ENCODE measurements at places on chromosomes 16 and 17. TPM values are rescaled to one million over a fixed set of nuclear protein-coding genes. Genes with fewer than 3 reads are reported as not detected.
A peak's percentile ranks its signal among the peaks of the same experiment; 100 is the strongest.

DNA sequence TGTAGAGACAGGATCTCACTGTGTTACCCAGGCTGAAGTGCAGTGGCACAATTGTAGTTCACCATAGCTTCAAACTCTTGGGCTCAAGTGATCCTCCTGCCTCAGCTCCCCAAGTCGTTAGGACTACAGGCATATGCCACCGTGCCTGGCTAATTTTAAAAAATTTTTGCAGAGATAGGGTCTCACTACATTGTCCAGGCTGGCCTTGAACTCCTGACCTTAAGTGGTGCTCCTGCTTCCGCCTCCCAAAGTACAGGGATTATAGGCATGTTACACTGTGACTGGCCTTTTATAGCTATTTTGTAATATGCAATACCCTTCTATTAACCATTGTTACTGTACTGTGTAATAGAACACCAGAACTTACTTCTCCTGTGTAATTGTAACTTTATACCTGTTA is 139.3 kb upstream of the ZNF267 start:
- no peak for DNase-seq

- DNase-seq: peak; percentile 79
These were observed 14.9 kb upstream of the CBFB start for GRCh38 chr16:67013823-67014633.

DNA sequence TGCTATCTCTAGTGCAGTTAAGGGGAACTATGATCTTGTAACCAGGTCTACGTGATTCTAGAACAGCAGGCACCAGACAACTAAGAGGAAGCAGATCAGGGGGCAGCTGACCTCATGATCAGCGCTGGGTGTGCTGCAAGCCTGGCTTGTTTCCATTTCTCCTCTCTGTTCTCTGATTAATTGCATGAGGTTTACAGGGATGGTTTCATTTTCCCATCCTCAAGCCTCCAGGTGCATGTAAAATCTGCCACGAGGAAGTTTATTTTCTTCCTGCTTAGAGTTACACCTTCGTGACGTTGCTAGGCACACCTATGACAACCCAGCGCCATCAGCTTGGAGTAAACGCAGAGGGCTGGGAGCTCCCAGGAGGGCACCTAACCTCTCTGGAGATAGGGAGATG is 4.3 kb upstream of the NUPR1 start:
- DNase-seq: no peak

DNA sequence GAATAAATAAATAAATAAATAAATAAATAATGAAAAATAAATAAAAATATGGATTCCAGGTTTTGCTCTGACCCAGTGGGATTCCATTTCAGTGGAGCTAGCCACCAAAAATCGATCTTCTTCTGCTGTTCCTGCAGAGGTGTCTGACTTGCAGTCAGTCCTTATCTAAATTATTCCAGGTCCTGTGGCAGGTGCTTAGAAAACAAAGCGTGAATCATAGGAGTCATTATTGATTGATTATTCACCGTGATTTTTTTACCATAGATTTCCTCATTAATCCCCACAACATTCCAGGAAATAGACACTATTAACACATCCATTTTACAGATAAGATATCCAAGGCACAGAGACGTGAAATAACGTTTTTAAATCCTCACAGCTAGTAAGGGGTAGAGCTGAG is 31.5 kb upstream of the ABR start:
- DNase-seq: no peak

- DNase-seq: peak; percentile 62
These were observed 225.3 kb upstream of the COX10 start for GRCh38 chr17:13843862-13844635.

DNA sequence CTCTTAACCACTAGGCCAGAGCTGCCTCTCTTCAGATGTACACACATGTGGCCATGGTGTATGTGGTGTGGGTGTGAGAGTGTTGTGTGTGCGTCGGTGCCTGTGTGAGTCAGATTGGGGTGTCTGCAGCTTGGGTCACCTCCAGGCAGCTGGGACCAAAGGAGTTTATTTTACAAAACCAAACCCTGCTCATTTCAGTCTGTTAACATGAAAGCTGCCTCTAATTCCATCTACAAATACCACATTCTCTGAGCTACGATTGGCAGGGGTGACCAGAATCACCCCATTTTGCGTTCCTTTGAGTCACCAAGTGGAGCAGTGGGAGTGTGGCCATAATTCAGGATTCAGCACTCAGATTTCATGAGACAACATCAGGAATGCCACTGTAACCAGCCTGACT is 105.3 kb downstream of the IRX5 start:
- no peak for DNase-seq

DNA sequence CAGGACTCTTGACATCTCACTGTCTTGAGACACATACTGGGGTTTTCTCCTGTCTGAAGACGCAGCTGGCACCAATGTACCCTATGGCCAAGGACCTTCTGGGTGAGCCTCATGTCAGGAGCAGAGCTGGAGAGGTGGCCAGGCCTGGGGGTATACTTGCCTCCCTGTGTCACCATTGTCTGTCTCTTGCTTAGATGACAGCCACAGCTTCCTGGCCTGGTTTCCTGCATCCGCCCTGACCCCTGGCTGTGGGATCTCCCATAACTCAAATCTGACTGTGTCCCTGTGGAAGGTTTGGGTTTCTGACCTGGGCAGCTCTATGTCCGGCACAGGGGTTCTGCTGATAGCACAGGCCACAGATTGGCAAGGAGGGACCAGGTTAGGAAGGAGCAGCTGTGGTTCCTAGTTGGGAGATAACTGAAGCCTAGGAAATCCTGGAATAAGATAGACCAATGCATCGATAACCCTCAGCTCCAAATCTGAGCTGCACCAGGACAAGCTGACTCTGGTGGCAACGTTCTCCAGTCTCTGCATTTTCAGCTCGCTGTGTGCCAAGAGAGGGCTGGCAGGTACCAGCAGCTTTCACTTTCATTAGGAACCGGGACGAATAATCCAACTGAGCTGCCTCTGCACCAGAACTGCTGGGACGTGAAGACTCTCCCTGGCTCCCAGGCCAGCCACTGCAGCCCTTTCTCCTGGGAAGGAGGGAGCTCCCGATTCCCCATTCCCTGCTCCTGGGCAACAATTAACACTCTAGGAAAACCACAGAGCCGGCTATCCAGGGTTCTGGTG is 5.0 kb downstream of the DEXI start:
- no peak for DNase-seq

Gene STH
- not detected for total RNA-seq

DNA sequence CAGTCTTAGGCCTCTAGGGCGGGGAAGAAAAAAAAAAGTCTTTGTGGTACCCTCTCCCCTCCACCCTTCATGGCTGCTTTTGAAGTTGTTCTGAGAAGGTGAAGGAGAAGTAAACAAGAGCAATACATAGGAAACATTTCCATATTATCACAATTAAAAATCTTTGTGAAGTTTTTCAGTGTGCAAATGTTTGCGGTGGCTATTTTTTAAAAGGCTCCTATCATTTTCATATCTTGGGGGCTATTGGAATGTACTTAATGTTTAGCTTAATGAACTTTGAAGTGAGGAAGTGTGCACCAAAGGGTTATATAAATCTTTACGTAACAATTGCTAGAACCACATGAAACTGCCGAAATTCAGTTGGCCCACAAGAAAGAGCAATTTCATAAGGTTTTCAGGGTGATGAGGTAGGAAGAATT is 7.6 kb downstream of the NOL11 start:
- DNase-seq: no peak

Gene GRAPL
- total RNA-seq: not detected
